ENCODE measurements at places on chromosomes 12 and 14. TPM values are rescaled to one million over a fixed set of nuclear protein-coding genes. Genes with fewer than 3 reads are reported as not detected.

Gene KLRB1
- total RNA-seq, result 22.6 TPM

Gene NDUFB1
- total RNA-seq, result 413 TPM

Gene ALKBH1
- 12.3 TPM for total RNA-seq

Gene SYT1
- 1.5 TPM for total RNA-seq

Gene POTEG
- not detected for total RNA-seq

Gene SRRM4
- under 0.01 TPM for total RNA-seq

Gene AQP2
- total RNA-seq, result 0.05 TPM

Gene BLTP3B
- 15.5 TPM for total RNA-seq

Gene BAZ1A
- 45.6 TPM for total RNA-seq

All from thymus (tissue), 14 donors.